G401 (cell line): ENCODE measurements at places on chromosomes 1 and 21.
A peak's percentile ranks its signal among the peaks of the same experiment; 100 is the strongest.

- DNase-seq: no peak
Observed at GRCh38 chr1:244409701-244410100, 42.0 kb downstream of the ADSS2 start.

DNA sequence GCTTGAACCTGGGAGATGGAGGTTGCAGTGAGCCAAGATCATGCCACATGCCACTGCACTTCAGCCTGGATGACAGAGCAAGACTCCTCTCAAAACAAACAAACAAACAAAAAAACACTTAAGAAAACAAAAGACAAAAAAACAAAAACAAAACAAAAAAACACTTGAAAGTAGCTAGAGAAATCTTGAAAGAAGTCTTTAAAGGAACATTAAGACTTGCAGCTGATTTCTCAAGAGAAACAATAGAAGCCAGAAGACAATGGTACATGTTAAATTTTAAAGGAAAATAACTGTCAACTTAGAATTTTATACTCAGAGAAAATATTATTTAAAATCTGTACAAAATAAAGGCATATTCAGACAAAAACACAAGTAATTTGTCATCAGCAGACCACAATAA, 71.3 kb downstream of the HLX start:
- no peak for DNase-seq

- no peak for DNase-seq
Observed at GRCh38 chr1:147505568-147505967, 35.7 kb upstream of the BCL9 start.

GRCh38 chr1:156246241-156246780, 1.5 kb downstream of the PAQR6 start:
- no peak for DNase-seq

DNA sequence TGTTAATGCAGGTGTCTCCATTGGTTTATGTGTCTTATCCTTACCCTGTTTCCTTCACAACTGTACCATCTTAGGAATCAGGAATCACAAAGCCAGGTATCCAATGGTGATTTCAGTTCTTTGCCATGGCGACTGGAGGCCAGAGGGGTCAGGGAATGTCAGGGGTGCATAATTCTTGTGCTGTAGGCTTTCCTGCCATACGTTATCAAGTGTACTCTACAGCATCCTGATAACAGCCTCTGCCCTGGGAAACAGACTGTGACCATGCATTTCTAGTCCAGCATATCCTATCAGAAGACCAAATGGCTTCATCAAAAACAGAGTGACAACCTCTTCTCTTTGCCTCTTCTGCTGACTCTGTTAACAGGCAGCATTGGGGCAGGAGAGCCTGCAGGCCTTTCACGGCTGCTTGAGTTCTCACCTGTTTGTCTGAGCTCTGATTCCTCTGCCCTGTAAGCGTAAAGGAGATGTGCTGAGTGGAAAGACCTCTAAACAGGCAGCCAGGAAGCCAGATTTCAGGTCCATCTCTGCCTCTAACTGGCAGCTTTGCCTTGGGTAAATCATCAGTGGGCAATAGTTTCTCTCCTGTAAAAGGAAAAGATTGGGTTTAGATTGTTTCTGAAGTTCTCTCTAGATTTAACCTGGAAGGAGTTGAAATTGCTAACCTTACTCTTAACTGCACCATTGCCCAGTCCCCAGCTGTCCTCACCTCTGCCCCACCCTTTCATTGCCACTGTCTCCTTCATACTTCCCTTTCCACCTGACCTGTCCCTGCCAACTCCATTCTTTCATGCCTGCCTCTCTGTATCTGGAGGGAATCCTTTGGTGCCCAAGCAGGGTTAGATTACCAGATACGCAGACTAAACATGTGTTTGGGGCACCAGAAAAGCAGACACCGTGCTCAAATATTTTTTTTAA, 80.2 kb downstream of the LRRC8D start:
- DNase-seq: no peak

DNA sequence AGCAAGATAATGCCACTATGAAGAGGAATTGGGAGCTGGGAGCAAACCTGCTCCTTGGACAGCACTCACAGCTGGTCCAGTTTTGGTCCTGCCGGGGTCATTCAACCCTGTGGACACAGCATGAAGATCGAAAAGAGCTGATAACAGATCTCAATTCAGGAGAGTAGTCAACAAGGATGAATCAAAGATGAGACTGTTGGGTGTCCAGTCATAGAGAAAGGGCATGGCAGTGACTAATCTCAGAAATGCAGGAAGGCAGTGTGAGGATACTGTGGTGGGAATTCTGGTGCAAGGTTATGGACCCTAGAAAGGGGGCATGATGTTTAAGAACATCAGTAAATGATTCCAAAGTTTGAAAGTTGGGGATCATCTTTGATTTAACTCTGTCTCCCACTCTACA, 261.4 kb upstream of the ZP4 start:
- DNase-seq: no peak

DNA sequence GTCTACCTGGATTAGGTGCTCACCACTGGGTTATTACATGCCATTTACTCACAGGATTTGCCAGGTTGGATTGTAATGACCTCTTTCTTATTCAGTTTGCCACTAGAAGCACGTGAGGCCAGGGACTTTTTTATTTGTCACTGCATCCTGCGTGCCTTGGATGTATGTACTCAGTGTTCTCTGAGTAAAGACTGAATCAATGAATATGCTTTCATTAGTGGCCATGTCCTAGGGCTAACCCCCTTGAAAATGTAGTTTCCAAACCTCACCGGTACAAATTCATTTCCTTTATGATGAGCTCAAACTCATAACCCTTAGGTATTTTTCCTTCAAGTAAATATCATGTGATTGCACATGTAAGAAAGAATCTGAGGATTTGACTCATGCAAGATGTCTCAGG, 1.3 kb upstream of the ZP4 start:
- no peak for DNase-seq

DNA sequence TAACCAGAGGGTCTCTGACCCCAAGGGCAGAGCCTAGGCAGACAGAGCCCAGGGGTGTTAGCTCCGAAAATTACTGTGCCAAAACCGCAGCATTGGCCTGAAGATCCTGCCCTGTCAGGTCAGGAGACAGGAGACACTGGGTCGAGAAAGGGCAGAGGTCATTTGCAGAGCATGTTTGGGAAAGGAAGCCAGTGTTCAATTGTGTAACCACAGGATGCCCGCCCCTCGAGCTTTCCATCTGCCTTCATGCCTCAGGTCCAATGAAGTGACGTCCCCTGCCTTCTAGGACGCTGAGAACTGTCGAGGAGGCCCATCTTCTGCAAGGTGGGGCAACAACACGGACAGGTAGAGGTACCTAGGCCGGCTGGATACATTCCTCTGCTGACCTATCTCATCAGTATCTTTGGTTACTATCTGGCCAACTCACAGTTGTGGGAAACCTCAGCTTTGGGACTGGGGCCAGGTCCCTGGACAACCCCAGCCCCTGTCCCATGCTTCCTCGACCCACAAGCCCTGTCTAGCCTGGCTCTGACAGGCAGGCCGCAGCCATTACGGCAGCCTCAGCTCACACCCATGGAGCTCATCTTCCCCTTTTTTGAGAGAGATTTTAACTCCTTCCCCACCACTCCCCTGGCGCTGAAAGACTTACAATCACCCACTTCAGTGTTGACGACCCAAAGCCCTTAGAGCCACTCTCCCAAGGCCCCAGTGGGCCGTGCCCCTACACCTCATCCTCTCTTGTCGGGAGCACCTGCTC, 1.3 kb downstream of the ARL8A start:
- peak; percentile 40 for DNase-seq

- no peak for DNase-seq
Observed at GRCh38 chr1:99227056-99227897, 37.0 kb upstream of the PLPPR4 start.

GRCh38 chr1:39387452-39387851, 104.0 kb upstream of the BMP8A start:
- DNase-seq: no peak

DNA sequence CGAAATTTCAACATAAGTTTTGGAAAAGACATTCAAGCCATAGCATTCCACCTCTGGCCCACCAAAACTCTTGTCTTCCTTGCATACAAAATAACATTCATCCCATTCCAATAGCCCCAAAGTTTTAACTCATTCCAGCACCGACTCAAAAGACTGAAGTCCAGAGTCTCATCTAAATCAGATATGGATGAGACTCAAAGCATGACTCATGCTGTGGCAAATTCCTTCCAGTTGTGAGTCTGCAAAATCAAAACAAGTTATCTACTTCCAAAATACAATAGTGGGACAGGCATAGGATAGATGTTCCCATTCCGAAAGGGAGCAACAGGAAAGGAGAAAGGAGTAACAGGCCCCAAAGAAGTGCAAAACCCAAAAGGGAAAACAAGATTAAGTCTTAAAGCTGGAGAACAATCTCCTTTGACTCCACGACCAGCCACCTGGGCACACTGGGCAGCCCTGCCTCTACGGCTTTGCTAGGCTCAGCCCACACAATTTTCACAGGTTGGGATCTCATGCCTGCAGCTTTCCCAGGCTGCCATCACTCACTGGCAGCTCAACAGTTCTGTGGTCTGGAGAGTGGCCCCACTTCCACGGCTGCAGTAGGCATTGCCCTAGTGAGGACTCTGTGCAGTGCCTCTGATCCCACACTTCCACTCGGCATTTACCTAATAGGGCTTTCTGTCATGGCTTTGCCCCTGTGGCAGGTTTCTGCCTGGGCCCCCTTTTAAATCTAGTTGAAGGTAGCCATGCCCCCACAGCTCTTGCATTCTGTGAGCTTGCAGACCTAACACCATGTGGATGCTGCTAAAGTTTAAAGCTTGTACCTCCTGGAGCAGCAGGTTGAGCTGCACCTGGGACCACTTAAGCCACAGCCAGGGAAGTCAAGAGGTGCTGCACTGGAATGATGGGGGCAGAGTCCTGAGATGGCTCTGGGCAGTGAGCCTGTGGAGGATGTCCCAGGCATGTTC, 51.0 kb downstream of the RUNX3 start:
- no peak for DNase-seq

- DNase-seq: no peak
Observed at GRCh38 chr1:232923739-232924386, 26.5 kb upstream of the NTPCR start.

GRCh38 chr1:201792534-201793305, 36.2 kb upstream of the IPO9 start:
- DNase-seq: peak; percentile 82

DNA sequence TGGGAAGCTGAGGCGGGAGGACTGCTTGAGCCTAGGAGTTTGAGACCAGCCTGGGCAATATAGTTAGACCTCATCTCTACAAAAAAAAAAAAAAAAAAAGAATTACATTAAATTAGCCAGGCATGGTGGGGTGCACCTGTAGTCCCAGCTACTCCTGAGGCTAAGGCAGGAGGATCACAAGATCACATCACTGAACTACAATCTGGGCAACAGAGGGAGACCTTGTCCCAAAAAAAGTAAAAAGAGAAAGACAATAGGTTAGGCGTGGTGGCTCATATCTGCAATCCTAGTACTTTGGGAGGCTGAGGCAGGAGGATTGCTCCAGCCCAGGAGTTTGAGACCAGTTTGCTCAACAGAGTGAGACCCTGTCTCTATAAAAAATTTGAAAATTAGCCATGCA, 130.3 kb downstream of the TIAM1 start:
- DNase-seq: no peak

DNA sequence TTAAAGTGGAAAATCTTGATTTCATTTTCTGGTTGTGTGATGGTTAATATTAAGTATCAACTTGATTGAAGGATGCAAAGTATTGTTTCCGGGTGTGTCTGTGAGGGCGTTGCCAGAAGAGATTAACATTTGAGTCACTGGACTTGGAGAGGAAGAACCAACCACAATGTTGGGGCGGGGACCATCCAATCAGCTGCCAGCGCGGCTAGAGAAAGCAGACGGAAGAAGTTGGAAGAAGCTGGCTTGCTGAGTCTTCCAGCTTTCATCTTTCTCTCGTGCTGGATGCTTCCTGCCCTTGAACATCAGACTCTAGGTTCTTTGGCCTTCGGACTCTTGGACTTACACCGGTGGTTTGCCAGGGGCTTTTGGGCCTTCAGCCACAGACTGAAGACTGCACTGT, 832.6 kb upstream of the TMPRSS15 start:
- DNase-seq: no peak

- no peak for DNase-seq
Observed at GRCh38 chr1:225539069-225539468, 111.2 kb upstream of the LBR start.

GRCh38 chr1:220803401-220804201, 16.9 kb downstream of the MTARC1 start:
- peak; percentile 38 for DNase-seq

GRCh38 chr1:41353744-41354143, 7.5 kb upstream of the FOXO6 start:
- DNase-seq: no peak

- no peak for DNase-seq
Observed at GRCh38 chr1:223180731-223181321, 37.8 kb upstream of the TLR5 start.

GRCh38 chr1:43602990-43603389, 47.0 kb upstream of the KDM4A start:
- DNase-seq: no peak

DNA sequence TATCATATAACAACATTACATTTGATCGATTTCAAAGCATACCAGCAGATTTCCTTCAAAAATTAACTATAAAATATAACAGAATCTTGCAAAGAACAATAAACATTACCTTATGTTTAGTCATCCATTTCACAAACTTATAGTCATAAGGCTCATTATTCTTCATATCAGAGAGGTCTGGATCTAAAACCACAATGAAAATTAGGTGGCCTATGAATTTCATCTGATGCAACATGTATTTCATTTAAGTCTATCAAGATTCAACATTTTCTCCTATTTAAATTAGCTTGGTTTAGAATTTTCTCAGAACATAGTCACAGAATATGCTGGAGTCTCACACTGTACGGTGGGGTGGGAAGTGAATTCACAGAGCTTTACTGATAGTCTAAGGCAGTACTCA, 49.2 kb downstream of the KYAT3 start:
- no peak for DNase-seq

DNA sequence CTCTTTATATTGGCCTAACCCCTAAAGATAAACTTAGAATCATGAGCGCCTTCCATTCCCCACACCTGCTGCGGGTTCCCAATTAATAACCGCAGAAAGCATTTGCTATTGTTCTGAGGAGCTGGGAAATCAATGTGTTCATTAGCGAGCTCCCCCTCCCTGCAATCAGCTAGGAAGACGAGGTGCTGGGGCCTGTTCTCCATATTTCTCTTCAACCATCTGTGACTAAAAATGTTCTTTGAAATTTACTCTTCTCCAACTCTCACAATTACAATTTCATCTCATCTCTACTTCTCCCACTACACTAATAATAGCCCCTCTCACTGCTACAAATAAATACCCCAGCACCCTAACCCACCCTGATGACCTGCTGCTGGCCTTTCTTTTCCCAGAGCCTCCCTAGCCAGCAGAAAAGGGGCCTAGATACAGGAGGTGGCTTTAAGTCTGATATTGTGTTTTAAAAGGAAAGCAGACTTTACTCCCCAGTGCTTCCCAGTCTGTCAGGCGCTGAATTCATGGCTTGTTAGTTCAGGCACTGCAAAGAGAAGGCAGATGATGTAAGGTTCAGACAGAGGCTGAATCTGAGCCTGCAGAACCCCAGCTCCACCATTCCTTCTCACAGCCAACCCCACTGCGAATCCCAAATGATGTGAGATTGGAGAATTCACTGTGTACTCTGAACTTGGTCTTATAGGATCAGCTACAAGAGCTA, 477.5 kb upstream of the DAB1 start:
- DNase-seq: no peak

GRCh38 chr1:204190212-204191211, 5.8 kb downstream of the KISS1 start:
- no peak for DNase-seq
